ENCODE measurements at places on chromosomes 11 and 22.

DNA sequence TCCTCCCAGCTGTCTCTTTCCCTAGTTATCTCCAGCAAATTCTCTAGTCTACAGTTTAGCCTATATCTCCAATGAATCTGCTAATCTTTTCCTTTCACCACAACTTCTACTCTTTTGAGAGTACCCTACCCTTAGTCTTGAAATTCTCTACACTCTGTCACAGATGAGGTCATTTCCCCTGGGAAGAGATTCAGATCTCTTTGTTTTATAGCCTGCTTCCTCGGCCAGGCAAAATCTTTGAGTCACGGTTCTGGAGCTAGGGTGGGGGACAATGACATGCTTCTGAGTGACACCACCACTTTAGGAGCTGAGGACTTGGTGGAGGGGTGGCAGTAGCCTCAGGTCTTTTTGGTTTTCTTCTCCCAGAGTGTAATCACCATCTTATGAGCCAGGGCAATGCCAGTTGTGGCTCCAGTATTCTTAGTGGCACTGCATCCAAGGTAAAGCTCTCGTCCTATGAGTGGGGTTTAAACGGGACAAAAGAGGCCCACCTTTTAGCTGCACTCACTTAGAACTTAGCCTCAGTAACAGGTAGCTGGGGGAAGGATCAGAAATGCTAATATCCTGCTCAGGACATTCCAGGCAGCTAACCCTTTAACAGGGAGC is 98.5 kb upstream of the RRM1 start:
- DNase-seq = no peak

DNA sequence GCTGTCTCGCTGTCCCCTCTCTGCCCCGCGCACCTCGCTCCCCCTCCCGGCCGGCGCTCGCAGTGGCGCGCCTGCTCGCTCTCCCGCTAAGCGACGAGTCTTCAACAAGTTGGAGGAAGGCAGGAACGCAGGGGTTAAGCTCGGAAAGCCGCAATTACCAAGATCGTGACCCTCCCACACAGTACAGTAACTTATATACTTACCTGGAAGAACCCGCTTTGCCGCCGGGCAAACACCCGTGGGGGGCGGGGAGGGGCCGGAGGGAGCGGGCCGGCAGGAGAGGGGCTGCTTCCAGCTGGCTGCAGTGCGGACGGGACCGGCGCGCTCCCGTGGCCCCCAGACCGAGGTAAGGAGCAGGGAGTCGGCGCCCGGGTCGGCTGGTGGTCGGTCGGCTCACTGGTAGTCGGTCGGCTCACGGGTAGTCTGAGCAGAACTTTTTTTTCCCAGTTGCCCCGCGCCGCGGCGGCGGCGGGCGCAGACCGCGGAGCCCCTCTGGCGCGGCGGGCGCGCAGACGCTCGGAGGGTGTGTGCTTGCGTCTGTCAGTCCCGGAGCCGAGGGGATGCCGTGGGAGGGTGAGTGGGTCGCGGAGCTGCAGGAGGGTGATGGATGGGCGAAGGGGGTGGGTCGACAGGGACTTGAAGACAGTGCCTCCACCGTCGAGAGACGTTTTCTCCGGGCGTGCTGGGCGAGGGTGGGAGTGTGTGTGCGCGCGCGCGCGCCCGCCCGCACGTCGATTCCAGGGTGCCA is 101.2 kb upstream of the HSD17B12 start:
- DNase-seq = no peak

DNA sequence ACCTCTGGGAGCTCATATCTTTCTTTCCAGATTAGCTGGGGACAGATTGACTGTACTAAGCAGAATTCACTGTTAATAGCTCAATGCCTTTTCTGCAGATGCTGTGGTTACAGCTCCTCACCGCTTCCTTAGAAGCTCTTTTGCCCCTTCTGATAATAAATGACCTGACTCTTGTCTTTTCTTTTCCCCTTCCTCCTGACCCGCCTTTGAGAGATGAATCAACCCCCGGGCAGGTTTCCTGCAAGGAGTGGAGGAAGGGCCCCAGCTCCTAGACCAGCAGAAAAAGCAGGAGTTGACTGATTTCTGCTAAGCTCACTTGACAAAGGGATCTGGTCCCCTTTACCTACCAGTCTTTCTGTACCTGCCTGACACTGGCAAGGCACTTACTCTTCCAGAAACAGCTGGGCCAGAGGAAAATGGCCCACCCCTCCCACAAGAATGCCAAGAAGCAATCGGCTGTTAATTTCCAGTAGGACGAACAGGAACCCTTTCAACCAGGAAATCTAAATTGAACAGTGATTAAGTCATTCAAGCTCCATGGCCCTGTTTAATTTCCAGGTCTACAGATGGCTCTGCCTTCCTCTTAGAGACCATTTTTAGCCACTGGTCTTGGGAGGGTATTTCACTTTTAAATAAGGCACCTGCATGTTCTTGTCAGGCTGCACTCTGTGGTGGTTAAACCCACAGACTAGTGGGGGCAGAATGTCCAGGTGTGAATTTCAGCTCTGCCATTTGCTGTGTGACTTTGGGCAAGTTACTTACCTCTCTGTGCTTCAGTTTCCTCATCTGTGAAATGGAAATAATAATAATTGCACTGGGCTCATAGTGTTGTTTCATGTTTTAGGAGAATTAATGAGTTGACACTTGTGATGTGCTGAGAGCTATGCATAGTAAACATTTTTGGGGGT is 67.5 kb downstream of the PRR5L start:
- no peak for DNase-seq

DNA sequence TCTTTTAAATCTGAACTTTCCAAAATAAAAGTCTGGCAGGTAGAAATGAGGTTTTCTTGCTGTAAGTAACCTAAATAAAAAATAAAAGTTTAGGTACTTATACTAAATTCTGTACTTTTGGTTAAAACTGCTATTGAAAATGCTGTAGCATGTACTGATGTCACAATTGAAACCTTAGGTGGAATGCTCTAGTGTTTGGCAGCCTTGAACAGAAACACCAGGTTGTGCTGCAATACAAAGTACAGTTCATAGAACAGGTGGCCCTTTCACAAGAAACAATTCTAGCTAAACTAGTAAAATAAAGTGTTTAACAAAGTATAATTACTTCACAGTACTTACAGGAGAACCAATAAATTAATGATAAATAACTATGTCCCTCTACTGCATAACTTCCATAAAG is 25.1 kb downstream of the NPAT start:
- DNase-seq = no peak

DNA sequence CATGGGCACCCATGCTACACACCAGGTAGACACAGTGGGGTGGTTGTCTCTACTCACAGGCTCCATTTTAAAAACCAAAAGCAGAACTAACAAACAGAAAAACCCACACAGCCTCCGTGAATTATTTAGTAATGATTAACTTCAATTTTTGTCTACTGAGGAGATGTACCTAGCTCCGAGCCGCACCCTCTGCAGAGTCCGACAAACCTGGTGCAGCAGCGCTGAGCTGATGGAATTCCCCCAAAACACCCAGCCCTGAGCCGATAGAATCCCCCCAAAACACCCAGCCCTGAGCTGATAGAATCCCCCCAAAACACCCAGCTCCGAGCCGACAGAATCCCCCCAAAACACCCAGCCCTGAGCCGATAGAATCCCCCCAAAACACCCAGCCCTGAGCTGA is 927.0 kb downstream of the BRD1 start:
- no peak for DNase-seq

DNA sequence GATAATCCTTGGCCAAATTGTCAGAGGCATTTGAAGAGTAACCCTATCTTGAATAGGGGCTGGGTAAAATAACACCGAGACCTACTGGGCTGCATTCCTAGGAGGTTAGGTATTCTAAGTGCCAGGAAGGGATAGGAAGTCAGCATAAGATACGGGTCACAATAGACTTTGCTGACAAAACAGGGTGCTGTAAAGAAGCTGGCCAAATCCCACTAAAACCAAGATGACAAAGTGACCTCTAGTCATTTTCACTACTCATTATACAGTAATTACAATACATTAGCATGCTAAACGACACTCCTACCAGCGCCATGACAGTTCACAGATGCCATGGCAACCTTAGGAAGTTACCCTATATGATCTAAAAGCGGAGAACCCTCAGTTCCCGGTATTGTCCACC is 964 bp upstream of the REXO2 start:
- no peak for DNase-seq

- DNase-seq = no peak
Measured at GRCh38 chr11:115168229-115168671, 336.0 kb downstream of the CADM1 start.

All from stimulated activated CD8-positive, alpha-beta memory T cell treated with anti-CD3 and anti-CD28 coated beads, Interleukin-15, amount 100 ng/mL, for 24 hours (primary cell).